ENCODE measurements at places on chromosomes 4 and X.
A peak's percentile ranks its signal among the peaks of the same experiment; 100 is the strongest.

DNA sequence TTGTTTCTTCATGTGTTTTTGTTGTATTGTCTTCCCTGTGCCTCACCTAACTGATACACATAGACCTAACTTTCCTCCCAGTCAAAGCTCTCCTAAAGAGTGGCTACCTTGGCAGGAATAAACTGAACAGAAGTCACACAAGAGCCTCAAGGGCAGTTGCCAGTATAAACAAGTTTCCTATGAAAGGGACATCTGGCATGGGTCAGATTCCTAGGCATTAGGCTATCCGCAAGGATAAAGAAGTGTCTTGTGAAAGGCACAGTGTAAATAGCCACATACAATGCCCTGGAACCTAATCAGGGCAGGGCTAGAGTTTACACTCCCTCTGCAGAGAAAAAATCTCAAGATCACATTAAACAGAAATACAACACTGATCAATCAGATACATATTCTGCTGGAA is 220.8 kb downstream of the SPANXN3 start:
- DNase-seq: no peak

DNA sequence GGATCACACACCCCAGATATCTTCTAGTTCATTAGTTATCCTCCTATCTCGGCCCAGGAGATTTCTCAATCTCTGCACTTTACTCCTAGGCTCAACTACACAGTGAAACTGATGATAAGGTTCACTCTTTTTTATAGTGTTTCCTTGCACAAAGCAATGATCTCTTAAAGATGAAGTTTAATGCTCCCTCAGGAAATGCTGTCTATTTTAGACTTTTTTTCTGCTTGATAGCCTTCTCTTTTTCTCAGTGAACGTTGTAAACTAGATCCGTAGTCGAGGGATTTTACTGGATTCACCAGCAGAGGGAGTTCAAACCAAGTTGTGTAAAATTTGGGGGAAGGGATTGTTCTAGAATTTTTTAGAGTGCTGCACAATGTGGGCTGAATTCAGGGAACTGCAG is 269.6 kb downstream of the GBA3 start:
- DNase-seq: peak; percentile 47

- peak; percentile 44 for DNase-seq
Observed at GRCh38 chrX:118552121-118552900, 56.7 kb downstream of the DOCK11 start.

GRCh38 chr4:186684889-186685309 is 38.8 kb downstream of the FAT1 start:
- no peak for DNase-seq

DNA sequence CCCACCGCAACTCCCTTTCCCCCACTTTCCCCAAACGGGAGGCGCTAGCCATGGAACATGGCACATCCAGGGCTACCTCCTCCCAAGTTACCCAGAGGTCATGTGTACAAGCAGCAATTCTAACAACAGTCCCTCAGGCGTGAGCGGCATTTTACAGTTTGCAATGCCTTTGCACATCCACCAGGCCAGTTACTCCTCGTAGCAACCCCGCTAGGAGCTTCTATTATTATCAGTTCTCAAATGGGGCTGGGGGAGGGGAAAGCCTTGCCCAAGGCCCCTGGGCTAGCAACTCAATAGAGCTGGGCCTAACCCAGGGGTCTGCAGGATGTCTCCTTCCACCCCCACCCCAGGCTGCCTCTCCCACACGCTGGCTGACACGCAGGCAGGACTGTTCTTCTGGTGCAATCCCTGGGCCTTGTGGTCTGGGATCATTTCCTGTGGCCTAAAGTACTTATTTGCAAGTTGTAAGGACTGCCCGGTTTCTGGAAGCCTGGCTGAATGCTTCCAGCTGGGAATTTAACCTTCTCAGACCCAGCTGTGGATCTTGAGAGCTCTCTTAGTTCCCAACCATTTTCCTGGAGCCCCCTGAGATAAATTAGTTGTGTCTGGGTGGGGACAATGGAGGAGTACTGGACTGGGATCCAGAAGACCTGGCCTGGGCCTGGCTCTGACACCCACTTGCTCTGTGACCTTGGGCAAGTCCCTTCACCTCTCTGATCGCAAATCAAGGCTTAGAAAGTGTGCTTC is 27.7 kb downstream of the PJA1 start:
- DNase-seq: no peak

GRCh38 chr4:128606173-128606572 is 203.3 kb upstream of the JADE1 start:
- no peak for DNase-seq

GRCh38 chrX:75038925-75039324 is 113.7 kb upstream of the NEXMIF start:
- DNase-seq: peak; percentile 42

DNA sequence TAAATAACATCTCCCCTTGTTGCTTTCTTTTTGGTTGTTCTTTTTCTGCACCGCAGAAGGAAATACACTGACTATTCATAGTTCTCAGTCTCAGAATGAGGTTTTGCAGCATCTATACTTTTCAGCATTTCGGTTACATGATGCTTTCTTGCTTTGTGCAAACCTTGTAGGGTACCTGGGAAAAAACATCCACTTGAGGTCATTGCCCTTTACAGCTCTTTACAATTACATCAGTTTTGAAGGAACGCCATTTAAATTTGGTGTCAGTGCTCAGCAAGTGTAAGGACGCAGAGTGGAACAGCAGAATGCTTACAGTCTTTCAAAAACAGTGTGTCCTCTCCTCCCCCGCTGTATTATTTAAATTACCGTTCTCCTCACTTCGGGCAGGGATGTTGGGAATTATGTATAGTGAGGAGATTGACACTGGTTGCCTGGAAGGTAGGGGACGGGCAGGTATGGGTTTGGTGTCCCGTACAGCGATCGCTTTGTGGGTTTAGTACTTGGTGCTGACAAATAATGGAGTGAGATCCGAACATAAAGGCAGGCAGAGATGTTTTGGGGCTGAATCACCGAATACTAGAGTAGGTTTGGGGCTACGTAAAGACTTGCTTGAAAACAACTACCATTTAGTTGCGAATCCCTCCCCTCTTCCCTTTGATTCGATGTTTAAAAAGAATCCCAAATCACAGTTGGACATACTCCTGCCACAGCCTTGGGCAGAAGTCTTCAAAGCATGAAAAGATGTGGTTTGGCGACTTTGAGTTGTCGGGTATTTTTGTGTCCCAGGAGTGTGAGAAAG is 2.0 kb upstream of the NKX3-2 start:
- DNase-seq: no peak

DNA sequence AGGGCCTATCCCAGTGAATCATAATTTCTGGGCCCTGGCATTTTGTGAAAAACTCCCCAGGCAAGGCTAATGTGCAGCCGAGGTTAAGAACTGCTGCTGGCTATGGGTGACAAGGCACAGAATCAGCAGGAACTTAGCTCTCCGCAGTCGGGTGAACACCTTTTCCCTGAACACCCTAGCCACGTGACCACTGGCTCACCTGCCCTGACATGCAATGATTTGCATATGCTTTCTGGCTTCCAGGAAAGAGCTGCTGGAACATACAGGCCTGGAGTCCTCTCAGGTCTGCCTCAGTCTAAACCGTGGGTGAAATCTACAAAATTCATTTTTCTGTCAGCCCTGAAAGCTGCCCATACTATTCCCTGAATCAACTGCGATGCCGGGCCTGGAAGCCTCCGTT is 56.6 kb downstream of the ZNF827 start:
- DNase-seq: no peak

DNA sequence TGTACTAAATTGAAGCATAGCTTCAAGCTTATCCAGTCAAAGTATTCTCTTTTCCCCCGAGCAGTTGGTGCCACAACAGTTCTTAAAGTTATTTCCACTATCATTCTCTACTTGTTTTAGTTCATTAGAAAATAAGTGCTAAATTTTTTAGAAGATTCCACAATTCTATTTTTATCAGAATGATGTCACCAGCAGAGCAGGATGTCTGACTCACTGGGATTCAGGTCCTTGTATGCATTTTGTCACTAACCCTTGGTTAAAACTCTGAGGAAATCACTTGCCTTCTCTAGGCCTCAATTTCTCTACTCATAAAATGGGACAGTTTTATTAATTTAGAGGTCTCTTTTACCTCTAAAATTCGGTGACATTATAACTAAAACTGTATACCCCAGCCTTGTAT is 3.4 kb downstream of the DDX53 start:
- no peak for DNase-seq
